RPMI8226 (cell line): ENCODE measurements at places on chromosomes 3 and 15.
A peak's percentile ranks its signal among the peaks of the same experiment; 100 is the strongest.

DNA sequence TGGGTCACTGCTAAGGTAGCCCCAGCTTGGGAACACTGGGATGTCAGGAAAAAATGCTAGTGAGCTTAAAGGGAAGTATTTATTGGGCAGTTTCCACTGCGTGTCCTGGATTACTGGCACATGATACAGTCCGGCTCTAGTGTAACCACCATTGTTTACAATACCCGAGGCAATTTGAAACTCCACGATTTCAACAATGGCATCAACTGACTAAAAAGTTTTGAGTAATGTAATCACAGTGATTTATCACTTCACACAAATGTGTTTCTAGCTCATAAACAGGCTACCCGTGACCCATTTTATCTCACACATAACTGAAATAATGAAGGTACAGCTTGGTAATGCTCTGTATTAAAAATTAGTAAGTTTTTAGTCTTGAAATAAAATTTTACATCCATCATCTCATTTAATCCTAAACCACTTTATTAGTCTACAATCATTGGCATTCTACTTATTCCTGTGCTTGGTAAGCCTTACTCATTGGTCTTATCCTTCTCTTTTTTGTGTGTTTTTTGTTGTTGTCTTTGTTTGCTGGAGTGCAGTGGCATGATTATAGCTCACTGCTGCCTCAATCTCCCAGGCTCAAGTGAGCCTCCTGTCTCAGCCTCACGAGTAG, 7.6 kb downstream of the ZMAT3 start:
- DNase-seq: no peak

GRCh38 chr3:138092023-138092422, 23.4 kb downstream of the DZIP1L start:
- DNase-seq: no peak

DNA sequence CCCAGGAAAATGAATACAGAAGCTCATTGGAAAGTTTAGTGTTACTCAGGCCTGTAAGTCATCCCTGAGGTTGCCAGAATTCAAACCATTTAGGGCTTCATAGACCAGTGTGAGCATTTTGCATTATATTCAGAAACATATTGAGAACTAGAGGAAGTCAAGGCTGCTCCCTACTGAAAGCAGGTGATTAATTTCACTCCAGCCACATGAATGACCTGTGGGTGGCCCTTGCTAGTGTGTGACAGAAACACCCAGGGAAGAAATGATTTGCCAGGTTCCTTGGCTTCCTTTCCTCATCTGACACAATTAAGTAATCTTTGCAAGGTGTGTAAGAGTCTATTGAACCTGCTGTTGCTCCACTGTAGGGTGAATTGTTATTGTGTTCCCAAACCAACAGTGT, 61.8 kb downstream of the GAP43 start:
- no peak for DNase-seq

DNA sequence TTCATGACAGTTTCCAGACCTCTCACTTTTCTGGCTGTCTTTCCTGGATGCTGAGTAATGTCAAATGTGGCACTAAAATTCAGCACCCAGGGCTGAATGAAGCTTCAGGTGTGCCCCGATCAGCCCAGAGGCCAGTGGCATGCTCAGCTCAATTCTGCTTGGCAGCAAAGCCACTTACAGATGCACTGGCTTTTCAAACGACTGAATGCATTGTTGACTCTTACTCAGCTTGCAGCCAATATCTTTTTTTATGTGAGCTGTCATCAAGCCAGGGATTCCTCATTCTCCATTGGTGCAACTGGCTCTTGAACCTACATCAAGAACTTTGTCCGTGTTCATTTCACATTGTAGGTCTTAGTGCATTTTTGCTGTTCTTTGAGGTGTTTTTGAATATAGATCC, 60.7 kb downstream of the ZDHHC19 start:
- peak; percentile 22 for DNase-seq

DNA sequence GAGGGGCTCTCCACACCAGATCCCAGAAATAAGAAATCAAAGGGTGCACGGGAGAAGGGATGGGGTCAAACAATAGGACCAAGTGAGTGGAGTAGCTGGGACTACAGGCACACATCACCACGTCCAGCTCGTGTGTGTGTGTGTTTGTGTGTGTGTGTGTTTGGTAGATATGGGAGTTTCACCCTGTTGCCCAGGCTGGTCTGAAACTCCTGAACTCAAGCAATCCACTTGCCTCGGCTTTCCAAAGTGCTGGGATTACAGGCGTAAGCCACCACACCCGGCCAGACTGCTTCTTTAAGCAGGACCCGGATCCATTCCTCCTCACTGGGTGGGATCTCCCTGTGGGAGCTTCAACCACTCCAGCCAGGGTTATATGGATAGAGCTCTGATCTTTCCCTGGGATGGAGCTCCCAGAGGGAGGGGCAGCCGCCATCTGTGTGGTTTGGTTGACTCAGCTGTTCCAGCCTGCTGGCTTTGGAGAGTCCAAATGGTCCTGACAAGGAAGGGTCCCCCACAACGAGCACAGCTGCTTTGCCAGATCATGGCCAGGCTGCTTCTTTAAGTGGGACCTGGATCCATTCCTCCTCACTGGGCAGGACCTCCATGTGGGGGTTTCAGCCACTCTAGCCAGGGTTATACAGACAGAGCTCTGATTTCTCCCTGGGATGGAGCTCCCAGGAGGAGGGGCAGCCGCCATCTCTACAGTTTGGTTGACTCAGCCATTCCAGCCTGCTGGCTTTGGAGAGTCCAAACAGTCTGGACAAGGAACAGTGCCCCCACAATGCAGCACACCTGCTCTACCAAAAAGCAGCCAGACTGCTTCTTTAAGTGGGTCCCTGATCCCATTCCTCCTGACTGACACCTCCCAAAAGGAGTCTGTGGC, 9.1 kb upstream of the AVEN start:
- no peak for DNase-seq

DNA sequence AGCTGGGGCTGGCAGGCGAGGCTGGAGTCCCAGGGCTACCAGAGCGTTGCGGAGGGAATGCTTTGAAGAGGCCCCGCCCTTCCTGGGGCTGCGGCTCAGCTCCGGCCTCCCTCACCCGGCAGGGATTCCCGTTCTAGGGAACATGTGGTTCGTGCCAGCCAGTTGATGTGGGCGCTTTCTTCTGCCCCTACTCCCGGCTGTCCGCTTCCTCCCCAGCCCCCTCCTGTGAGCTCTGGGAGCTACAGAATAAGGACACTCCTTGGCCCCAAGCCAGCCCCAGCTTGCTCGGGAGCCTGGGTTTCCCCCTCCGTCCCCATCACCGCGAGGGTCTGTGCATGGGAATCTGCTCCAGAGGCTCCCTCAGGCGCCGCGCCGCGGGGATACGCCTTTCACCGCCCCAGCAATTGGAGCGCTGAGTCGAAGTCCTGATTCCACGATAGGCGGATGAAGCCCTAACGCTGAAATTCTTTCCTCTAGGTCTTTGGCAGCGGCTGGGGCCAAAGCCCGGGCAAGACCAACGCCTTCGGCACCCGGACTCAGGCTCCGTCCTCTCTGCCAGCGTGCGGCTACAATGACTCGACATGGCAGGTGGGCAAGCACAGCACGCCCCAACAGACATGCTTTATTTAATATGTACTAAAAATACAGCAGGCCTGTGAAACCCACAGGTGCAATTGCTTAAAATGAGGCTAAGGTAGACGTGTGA, 69.5 kb downstream of the KLF15 start:
- peak; percentile 19 for DNase-seq

DNA sequence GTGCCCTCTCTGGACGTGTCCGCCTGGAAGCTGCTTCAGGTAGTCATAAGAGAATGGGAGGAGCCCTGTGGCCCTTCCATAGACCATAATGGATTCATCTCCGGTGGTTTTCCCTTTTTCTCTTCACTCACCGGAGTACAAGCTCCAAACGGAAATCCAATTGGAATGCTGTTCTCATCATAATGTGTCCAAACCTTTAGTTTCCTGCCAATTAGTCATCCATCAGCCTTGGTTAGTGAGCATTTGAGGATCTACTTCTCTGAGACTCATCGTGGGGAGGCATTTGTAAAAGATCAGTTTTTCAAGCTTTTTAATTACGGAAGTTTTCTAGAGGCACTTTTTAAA, 34.9 kb downstream of the ABHD2 start:
- DNase-seq: no peak

DNA sequence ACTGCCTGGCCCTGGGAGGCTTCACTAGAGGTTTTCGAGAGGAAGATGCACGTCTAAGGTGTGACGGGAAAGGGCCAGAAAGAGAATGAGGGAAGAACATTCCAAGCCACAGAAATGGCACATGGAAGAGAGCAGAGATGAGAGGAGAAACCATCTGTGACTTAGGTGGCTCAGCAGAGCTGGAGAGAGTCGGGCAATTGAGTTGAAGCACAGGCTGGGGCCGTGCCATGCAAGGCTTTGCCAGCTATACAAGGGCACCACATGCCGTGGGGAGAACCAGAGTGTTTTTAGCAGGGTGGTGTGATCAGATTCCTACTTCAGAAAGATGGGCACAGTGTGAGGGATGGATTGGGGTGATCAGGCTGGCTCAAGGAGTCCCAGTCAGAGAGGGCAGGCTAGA, 126.1 kb downstream of the VGLL4 start:
- no peak for DNase-seq
